ENCODE measurements at places on chromosomes 1 and 21.
A peak's percentile ranks its signal among the peaks of the same experiment; 100 is the strongest.

- DNase-seq = no peak
These were observed 20.6 kb upstream of the CENPF start for GRCh38 chr1:214582289-214582891.

DNA sequence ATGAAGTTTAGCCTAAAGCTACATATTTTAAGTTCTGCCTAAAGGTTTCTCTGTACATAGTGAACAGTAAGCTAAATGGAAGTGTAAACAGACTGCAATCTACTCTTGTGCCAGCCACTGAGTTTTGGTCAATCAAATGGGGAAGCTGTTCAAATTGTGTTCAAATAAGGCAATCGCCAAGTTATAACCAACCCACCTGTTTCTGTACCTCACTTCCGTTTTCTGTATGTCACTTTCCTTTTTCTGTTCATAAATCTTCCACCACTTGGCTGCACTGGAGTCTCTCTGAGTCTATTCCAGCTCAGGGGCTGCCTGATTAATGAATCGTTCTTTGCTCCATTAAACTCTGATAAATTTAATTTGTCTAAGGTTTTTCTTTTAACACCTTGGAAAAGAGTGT, 10.8 kb upstream of the THEM4 start:
- DNase-seq = no peak

DNA sequence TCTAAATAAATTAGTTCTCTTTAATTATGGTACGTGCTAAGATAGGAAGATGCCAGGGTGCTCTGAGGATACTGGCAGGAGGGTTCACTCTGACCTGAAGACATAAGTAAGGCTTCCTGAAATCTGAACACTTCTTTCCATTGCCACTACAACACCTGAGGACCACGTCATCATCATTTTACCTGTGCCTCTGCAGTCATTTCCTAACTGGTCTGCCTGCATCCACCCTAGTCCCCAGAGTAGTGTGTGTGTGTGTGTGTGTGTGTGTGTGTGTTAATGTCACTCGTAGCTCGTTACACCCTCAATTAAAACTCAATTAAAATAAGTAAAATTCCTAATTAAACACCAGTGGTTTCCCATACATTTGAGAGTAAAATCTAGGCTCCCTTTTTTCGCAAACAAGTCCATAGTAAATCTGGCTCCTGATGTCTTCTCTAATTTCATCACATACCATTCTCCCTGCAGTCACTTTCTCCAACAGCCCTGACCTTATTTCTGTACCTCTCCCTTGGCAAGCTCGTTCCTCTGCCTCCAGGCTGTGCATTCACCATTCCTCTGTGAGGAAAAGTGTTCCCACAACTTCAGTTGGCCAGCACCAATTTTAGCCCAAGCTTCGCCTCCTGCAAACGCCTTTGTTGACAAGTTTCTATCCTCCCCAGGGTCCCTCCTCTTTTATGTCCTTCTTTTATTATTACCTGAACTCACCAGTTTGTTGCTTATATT, 8.7 kb downstream of the IL12RB2 start:
- DNase-seq = no peak

DNA sequence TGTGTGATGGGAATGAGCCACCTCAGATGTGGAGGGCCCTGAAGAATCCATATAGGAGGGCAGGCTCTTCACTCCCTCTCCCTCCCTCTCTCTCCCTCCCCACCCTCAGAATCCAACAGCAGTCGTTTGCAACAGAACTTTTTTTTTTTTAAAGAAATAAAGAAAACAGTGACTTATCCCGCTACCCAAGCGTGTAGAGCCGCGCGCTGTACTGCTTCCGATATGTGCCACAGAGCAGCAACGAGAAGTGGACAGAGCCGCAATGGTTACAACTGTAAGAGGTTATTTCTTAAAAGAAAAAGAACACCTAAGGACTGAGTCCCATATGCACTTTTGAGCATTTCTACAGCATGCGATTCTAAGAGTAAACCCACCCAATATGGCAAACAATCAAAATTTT, 7.4 kb upstream of the NADK start:
- DNase-seq = no peak

- DNase-seq = no peak
These were observed 21.7 kb upstream of the VASH2 start for GRCh38 chr1:212928323-212929291.

- peak; percentile 40 for DNase-seq
These were observed 33.9 kb upstream of the ASPM start for GRCh38 chr1:197180252-197180878.

- no peak for DNase-seq
These were observed 226.7 kb downstream of the NPHP4 start for GRCh38 chr1:5765483-5765882.

- no peak for DNase-seq
These were observed 546.7 kb upstream of the ADGRL2 start for GRCh38 chr1:81254068-81254467.

- no peak for DNase-seq
These were observed 3.3 kb upstream of the ADAR start for GRCh38 chr1:154611150-154611862.

GRCh38 chr1:192706936-192707335, 71.0 kb downstream of the RGS13 start:
- no peak for DNase-seq

GRCh38 chr1:241114699-241115233, 242.2 kb downstream of the RGS7 start:
- DNase-seq = no peak

DNA sequence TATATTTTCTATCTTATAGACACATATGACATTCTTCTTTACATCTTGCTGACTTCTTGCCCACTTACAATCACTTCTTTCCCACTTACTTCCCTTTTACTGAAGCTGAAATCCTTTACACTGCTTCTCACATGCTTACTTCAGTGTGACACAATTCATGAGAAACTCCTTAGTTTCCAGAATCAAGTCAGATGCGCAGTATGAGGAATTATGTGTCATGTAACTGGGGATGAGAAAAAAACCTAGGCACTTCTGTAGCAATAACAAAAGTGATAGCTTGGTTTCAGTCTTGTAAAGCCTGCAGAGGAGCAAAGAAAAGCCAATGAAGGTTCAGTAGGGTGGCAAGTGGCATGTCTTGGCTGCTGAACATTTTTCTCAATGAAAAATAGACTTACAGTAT, 566.2 kb upstream of the RGS18 start:
- DNase-seq = no peak

- no peak for DNase-seq
These were observed 70.4 kb downstream of the AJAP1 start for GRCh38 chr1:4724695-4725250.

- DNase-seq = no peak
These were observed 8.2 kb upstream of the TMEM51 start for GRCh38 chr1:15145327-15145726.

- no peak for DNase-seq
These were observed at the start of gene NES for GRCh38 chr1:156676820-156677615. Gene NES (minus strand): TSS chr1:156677407. CDS start chr1:156677264, 143 bp downstream.

- peak; percentile 26 for DNase-seq
These were observed 72.4 kb downstream of the CASZ1 start for GRCh38 chr1:10724052-10724494.

DNA sequence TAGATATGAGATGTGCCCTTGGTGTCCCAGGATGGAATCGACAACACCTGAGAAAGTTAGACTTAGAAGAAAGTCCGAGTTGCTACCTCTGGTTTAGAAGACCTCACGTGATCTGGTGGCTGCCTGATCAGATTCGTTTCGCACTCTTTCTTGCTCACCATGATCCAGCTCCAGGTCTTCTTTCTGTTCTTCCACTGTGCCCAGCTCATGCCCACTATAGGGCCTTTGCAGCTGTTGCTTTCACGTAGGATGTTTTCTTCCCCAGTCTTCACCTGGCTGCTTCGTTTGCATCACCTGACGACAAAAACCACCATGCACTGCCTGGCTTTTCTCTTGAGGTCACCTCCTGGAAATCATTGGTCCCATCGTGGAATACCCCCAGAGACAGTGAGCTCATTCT, 311.1 kb downstream of the PRDM2 start:
- DNase-seq = no peak

- no peak for DNase-seq
These were observed 47.1 kb upstream of the ATP1A1 start for GRCh38 chr1:116325922-116326321.

DNA sequence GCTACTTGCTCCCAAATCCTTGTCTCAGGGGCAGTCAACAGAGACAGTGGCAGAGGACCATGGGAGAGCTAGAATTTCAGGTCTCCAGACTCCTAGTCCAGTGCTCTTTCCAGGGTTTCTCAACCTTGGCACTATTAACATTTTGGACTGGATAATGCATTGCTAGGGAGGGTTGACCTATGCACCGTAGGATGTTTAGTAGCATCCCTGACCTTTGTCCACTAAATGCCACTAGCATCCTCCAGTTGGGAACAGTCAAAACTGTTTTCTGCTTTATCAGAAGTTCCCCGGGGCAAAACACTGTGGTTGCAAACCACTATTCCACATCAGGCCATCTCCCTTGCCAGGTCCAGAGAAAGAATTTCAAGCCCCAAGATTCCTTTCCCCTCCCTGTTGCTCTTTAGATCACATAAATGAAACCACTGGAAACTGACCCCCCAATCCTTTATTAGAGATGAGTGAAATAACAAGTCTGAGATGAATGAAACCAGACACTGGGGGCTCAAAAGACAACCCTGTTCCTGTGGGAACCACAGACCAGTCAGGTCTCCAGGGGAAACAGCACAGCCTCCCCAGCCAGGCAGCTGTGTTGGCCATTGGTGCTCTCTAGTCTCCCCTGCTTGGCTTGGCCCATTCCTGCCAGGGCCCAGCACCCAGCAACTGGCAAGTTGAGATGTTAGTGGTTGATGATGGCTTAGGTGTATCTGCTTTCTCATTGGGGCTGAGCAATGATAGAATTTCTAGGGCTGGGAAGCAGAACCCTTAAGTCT, 3.8 kb upstream of the TCEA3 start:
- DNase-seq = no peak

GRCh38 chr21:42068592-42068991, 2.5 kb upstream of the UMODL1 start:
- no peak for DNase-seq

DNA sequence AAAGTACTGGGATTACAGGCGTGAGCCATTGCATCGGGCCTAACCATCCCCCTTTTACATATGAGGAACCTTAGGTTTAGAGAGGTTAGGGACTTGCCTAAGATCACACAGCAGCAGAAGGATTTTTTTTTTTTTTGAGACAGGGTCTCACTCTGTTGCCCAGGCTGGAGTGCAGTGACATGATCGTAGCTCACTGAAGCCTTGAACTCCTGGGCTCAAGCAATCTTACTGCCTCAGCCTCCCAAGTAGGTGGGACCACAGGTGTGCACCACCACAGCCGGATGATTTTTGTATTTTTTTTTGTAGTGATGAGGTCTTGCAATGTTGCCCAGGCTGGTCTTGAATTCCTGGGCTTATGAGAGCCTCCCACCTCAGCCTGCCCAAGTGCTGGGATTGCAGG, 2.2 kb upstream of the C1orf167 start:
- no peak for DNase-seq

- no peak for DNase-seq
These were observed 82.9 kb upstream of the ACTL8 start for GRCh38 chr1:17672226-17672625.

GRCh38 chr1:83909687-83910086, 89.2 kb downstream of the TTLL7 start:
- DNase-seq = no peak

- no peak for DNase-seq
These were observed 632 bp downstream of the TMEM79 start for GRCh38 chr1:156284757-156285156.

DNA sequence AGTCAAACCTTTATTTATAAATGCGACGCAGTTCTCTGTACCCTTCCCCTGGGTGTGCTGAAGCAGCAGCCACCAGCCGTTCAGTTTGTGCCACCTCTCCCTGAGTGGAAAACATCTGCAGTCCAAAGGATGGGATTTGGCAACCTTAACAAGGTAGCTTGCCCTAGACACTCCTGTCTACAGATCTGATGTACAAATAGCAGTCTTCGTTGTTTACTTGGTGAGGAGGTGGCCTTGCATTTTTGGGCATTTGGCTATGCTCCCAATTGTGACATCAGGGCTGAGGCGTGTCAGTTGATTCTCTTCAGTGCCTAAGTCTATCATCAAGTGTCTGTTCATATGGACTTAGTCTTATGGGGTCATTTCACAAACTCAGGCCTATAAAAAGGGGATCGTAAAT, 59.8 kb downstream of the KDM1A start:
- no peak for DNase-seq

DNA sequence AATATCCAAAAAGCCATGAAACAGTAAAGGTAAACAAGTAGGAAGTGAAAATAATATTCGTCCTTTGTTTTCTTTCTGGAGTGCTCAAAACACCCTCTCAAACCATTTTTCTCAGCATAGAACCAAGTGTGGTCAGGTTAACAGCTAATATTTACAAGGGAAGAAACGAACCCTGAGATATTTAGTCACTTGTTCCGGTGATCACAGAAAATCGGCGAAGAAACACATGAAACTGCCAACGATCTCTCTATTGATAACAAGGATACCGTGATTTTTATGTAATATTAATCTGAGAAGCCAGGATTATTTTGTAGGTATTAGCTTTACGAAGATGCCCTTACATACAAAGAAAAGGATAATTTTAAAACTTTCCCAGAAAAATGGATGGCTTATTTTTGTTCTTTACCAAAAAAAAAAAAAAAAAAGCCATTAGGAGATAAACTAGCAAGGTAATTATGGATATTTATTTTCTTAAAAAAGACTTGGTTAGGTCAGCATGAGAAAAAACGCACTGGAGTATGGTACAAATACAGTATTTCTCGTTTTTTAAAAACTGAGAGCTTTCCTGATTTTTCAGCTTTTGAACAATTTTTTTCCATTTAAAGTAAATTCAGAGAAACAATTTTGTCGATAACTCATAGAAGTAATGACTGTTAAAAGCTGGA, 107.3 kb upstream of the HNRNPU start:
- no peak for DNase-seq

DNA sequence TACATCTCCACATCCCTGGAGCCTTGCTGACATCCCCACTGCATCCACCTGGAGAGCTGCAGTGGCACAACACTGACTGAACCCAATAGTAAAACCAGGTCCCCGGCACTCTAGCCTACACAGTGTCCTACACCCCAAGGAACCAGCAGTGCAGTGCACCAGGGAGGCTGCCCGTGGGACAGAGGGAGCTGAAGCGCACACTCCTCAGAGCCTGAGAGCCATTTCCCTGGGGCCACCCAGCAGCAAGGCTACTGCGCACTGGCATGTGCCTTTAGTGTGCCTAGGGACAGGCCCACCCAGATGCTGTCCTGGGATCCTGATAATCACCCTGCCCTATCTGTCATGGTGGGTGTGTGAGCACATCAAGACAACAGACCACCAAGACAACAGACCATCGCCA, 31.9 kb downstream of the NSL1 start:
- DNase-seq = no peak

DNA sequence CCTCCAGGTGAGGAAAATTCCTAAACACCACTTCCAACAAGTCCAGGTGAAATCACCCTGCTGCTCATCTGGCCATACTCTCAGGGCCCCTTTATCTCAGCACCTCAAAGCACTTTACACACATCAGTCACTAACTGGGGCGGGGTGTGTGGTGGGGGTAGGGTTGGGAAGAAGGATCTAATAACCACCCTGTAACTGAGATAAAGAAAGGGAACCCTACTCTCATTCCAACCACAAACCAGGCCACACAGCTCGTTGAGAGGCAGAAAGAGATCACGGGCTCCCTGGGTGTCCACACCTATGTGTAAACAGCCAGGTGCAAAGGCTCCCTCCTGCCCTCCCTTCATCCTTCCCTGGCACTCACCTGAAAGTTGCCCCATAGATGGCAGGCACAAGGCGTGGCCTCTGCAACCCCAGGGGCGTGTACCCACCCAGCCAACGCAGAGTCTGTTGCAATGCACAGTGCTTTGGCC, 20.4 kb downstream of the GPR161 start:
- no peak for DNase-seq

GRCh38 chr1:247110627-247111258, 6.6 kb upstream of the ZNF669 start:
- DNase-seq = no peak
